H54 (cell line): ENCODE measurements at places on chromosomes 11 and 22.

GRCh38 chr11:43947003-43947500 is 4.6 kb downstream of the C11orf96 start:
- no peak for DNase-seq

GRCh38 chr11:120717623-120718022 is 206.1 kb downstream of the GRIK4 start:
- DNase-seq: no peak

DNA sequence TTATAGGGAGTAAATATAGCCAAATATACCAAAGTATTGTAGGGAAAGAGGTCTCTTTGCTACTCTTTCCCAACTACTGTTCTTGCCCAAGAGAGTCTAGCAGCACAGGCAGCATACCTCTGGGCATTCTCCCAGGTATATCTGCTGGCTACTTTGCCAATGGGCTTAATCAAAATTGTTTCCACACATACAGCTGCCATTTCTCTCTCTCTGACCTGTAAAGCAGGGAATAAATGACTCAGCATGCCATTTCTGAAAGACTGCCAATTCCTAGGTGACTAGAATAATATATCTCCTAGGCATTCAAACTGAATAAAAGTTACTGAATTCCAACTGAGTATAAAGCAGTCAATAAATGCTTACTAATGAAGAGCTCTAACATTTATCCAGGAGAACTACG is 44.6 kb downstream of the RDX start:
- DNase-seq: no peak

DNA sequence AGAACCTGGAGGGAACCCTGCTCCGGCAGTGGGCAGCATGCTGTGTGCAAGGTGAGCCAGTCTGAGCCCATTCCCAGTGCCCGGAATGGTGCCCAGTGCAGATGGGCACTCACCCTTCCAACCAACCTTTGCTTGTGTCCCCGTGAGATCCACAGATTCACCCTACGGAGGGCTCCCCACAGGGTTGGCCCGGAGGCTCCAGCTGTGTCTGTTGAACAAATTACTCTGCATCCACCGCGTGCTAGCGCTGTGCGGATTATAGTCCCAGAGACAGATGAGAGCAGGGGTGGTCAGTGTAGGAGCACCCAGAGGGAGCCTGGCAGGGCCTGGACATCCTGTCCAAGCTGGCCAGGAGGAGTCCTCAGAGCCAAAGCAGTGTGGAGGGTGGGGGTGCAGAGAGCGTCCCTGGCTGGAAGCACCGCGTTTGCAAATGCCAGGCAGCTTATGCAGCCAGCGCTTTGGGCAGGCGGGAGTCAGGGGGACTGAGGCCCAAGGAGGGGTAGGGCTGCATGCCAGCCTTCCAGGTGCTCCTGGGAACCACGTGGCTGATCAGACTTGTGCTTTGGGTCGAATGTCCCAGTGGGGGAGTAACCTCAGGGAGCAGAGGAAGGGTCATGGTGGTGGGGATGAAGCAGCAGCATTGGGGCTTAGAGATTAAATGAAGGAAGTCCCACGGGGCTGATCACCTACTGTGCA is 80.5 kb downstream of the KCNQ1 start:
- DNase-seq: no peak

DNA sequence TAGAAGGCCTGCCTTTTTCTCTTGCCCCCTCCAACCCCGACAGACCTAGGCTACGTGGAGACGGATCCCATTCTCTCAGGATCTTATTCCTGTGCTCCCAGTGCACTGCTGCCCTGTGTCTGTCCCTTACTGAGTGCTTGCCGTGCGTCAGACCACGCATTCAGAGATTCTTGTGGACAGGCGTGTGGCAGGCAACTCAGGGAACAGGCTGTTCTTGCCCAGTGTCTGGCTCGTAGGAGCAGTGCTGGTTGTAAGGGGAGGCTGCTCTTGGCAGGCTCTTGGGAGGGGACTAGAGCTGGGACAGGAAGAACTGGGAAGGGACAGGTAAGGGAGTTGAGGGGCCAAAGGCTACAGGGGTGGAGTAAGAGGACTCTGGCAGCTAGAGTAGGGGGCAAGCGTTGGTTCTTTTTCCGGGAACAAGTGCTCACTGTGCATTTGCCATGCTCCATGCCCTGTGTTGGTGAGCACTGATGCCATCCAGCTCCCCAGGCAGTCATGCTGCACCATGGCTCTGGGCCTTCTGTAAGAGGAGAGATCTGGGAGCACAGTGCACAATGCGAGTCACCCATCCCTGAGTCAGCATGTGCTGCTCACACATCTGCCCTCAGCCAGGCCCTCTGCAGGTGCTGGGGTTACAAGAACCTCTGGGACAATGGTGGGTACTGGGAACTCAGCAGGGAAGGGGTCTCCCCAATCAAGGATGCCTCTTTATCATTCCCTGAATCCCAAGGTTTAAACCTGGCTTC is 119.1 kb downstream of the TBC1D22A start:
- DNase-seq: peak; percentile 35

DNA sequence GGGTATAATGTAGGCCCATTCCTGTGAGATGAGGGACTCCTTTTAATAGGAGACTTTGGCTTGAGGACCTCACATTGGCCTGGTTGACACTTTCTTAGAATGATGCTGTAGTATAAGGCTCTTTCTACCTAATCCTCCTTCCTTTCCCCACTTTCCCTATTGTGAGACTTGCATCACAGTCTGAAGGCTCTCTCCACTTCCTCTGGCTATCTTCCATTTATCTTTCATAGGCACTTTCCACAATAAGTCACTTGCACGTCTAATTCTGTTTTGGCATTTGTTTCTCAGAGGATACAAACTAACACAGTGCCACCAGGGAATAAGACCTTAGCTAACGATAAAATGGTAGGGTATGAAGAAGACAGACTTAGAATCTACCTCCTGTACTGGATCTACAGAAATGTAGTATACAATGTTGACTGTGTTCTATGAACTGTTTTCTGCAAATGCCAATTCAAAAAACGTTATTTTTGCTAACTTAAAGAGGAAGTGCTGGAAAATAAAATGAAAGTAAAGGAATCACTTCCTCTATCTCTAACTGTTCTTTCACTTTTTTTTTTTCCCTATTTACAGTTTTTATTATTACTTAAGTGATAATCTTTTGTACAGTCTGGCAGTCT is 17.9 kb upstream of the PDE3B start:
- no peak for DNase-seq

DNA sequence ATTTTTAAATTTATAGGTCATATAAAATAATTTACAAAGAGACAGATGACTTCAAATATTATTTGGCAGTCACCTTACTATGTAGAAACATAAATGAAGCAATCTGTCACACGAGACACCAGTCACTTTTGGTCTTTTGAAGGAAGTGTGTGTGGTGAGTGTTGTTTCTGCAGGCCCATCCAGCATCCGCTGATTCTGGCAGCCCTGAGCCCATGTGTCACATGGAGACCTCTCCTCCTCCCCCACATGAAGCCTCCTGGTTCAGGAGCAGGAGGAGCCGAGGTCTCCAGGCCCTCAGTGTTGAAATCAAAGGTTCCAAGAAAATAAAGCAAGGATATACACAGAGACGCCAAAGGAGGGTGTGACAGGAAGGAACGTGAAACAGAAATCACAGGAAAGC is 60.1 kb downstream of the ARFGAP3 start:
- no peak for DNase-seq

DNA sequence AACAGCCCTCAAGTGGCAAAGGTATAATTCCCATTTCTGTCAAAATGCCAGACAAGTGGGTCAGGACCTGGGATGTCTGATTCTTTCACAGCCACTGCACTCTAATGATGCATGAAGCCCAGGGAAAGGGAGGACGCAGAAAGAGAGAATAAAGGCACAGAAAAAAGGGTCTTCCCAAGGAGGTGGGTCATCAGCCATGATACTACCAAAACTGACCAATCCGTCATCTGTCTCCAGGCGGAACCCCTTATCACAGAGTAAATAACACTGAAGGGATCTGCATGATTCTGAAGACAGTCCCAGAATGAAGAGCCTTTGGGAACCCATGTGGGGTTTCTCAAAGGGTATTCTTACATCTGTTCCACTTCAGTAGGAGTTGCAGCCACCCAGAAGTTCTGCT is 73.8 kb upstream of the OPCML start:
- DNase-seq: no peak

DNA sequence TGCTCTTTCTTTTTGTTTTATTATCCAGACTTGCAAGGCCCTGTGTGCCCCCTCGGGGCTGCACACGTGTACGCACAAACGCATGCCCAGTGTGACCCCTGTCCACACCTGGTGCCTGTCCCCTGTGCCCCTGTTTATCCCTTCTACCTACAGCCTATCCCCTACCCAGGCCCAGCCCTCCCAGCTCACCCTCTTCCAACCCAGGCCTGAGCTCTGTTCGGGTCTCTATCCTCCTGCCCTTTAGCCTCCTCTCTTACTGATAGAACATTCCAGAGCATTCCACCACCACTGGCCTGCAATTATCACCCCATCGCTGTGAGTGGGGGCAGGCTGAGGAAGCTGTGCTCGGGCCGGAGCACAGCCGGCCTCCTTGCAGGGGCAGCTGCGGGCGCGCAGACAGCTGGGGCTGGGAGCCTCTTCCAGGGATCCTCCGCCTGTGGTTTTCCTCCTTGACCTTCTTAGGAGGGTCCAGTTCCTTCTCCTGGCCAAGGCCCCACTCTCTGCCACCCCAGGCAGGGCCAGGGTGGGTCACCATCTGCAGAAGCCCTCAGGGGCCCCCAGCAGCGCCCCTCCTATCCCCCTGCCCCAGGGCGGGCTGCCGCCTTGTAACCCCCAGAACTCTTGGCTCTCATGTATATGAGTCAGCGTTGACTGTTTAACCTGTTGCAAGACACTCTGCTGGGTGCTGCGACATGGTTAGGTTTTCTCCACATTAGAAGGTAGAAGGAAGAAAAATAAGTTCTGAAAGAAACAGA is 41.8 kb upstream of the KCNQ1OT1 start:
- DNase-seq: peak; percentile 91

GRCh38 chr11:37370817-37371216 is 772.8 kb upstream of the RAG2 start:
- no peak for DNase-seq

DNA sequence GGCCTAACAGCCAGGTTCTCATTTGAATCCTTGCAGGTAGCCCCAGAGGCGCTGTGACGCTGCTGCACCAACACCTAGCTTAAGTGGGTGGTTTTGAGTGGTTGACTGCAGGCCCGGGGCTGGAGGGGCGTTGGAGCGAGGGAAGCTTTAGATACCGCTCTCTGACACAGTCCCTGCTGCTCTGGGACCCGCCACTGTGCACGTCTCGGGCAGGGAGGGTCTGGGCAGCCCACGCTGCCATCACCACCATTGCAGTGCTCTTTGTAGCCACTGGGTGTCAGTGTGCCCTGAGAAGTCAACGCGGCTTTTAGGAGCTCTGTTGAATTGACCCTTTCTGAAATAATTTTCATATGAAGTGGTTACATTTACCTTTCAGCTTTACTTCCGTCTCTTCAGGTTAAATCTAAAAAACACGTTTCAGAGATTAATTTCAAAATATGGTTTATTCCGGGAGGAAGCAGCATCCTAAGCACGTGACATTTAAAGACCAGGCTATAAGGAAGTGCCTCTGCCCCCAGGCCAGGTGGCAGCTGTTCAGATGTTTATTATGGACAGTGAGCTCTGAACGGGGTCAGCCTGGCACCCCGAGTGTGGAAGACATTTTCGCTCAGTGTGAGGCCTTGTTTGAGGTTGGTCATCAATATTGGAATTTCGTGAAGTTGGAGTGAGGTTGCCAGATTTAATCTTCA is 30.9 kb upstream of the PARVB start:
- DNase-seq: peak; percentile 17

- no peak for DNase-seq
Observed at GRCh38 chr11:127574478-127574877, 573.9 kb upstream of the KIRREL3 start.

GRCh38 chr11:37371346-37371970 is 773.4 kb upstream of the RAG2 start:
- DNase-seq: no peak

GRCh38 chr11:71364176-71364671 is 84.0 kb downstream of the DHCR7 start:
- DNase-seq: no peak

DNA sequence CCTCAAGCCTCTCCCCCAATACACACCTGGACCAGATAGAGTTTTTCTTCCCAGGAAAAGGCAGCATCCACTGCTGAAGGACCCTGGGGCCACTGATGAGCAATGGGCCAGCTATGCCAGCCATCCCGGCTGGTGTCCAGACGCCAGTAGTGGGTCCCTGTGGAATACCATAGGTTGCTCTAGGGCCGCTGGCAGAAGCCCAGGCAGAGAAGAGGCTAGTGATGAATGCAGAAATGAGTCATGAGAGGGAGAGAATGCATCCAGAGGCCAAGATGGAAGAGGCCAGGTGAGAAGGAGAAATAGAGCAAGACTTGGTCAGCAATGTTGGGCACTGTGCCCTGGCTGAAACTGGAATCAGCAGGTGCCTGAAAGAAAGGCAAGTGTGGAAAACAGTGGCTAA is 8.9 kb downstream of the HPX start:
- DNase-seq: peak; percentile 94

DNA sequence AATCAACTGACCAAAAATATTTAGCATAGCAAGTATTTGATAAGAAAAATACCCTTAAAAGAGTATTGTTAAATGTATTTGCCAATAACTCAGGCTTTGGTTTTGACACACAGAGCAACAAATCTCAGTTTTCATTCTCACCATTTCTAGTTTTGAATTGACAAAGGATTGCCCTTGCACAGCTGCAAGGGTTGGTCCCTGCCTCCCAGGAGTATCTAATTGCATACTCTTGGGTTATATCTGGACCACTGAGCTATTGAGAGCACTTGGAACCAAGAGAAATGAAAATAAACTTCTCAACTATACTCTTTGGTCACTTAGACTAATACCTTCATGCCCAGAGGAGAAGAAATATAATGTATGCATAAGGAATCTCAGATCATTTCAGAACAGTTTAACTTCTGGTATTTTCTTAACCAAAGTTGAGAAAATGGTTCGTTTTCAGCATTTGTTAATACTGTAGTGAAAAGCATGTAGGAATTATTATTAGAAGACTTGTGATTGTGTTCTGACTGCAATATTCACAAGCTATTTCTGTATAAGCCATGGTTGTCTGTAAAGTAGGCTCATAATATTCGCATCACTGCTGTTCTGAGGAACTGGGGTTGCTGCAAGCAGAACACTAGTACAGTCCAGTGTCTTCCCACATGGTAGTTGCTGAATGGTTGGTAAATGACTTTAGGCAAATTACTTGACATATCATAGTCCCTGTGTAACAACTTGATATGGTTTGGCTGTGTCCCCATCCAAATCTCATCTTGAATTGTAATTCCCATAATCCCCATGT is 7.9 kb downstream of the C2CD3 start:
- no peak for DNase-seq

DNA sequence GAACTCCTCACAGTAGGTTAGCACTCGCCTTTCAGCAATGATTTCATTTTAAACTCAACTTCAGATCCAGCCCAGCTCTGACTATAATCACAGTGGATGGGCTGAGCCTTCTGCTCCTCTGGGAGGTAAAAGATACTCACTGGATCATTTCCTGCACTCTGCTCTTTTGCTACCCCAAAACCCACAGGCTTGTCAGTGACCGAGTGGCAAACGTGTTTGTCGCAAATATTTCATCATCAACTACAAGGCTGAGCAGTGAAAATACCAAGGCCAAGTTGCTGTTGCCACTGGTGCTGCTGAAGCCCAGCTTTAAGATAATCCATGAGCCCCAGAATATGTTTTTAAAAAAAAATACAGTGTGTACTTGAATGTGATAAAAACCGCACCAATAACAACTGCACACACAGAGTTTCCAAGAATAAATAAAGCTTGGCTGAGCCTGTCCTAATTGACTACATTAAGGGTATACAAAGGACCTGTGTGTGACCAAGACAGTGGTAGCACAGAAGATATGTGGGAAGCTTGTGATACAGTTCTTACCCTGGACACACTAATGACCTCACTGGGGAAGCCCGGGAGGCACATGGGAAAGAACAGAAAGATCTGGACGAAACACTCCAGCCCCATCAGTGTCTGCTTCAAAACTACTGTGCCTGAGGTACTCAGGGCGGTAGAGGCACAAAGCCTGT is 41.3 kb downstream of the ABTB2 start:
- DNase-seq: no peak
